ENCODE measurements at places on chromosomes 5 and 9. TPM values are rescaled to one million over a fixed set of nuclear protein-coding genes. Genes with fewer than 3 reads are reported as not detected.

DNA sequence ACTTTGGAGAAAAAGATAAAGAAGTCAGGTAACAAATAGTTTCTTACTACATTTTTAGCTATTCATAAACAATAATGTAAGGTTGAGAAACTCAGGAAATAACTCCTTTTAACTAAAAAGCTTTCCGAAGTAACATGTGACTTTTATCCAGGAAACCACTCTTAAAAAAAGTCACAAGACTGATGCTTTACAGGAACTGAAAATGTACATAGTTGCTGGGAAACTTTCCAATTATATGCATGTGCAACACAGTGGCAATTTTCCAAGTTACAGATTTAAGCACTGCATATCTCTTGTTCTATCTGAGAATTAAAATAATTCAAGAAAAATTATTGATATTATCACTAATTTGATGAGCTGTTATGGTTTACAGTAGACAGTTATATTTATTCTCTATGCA, 105.2 kb downstream of the CDH10 start:
- no peak overlapping the region for H3K4me3 ChIP-seq
- H3K36me3 ChIP-seq: no peaks in the 10 kb centered on the region
- no peak for DNase-seq
- no peaks in the 10 kb centered on the region for H3K4me1 ChIP-seq

DNA sequence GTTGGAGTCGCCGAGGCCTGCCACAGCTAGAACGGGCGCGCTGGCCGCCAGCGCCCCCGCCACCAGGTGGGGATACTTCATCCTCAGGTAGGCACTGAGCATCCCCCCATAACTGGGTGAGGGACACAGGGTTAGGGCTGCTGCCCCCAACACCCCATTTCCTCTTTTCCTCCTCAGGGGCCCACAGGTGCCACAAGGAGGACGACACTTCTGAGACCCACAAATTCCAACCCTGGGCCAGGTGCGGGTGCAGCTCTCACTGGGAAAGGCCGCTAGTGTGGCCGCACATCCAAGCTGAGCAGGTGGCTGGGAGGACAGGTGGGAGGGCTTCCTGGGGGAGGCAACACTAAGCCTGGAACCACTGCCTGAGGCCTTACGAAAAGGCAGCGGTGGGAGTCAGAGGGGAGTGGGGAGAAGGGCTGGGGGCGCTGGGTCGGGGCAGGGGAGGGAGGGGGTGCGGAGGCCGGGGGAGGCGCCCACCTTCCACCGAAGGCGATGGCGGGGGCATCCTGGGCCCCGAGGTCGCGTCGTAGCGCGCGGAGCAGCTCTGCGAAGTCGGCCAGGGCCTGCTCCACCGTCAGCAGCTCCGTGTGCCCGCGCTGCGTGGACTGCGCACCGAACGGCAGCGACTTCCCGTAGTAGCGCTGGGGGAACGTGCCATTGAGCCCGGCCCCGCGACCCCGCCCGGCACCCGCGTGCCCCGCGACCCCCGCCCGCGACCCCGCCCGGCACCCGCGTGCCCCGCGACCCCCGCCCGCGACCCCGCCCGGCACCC, 961 bp downstream of the DPP7 start:
- H3K36me3 ChIP-seq: peaks cover 17% of the 10 kb centered on the region
- H3K4me3 ChIP-seq: no peak overlapping the region
- DNase-seq: no peak
- H3K27me3 ChIP-seq: no peaks in the 10 kb centered on the region

- H3K4me3 ChIP-seq: no peak overlapping the region
- no peaks in the 10 kb centered on the region for H3K36me3 ChIP-seq
- DNase-seq: no peak
- no peaks in the 10 kb centered on the region for H3K27me3 ChIP-seq
Observed at GRCh38 chr5:132653716-132654115, 4.3 kb upstream of the IL13 start.

DNA sequence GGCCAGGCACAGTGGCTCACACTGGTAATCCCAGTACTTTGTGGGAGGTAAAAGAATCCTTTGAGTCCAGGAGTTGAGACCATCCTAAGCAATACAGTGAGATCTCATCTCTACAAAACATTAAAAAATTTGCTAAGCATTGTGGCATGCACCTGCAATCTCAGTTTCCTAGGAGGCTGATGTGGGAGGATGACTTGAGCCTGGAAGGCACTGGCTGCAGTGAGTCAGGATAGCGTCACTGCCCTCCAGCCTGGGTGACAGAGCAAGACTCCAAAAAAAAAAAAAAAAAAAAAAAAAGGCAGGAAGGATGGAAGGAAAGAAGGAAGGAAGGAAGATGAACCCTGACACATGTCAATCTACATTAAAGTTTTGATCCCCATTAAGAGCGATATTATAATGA, 1452.2 kb upstream of the ACO1 start:
- no peak overlapping the region for H3K27ac ChIP-seq
- no peaks in the 10 kb centered on the region for H3K36me3 ChIP-seq
- no peak overlapping the region for H3K4me3 ChIP-seq
- H3K4me1 ChIP-seq: no peaks in the 10 kb centered on the region
- no peaks in the 10 kb centered on the region for H3K27me3 ChIP-seq

DNA sequence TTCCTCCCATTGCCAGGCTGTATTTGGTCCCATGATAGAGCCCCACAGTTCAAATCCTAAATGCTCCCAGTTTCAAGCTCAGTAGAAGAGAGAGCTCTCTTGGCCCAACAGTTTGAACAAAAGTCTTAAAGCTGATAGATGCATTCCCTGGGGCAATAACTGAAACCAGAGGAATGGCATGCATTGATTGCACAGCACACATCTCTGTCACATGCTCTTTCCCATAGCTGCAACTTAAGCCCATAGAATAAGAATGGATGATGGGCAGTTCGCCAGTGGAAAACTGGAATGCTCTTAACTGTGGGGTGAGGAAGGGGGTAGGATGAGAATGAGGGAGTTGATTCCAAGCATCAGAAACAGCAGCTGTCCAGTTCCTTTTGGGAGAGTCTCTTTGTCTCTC, 1942.4 kb upstream of the WWC1 start:
- no peaks in the 10 kb centered on the region for H3K36me3 ChIP-seq
- no peak overlapping the region for H3K27ac ChIP-seq
- H3K4me1 ChIP-seq: no peaks in the 10 kb centered on the region
- DNase-seq: no peak
- no peaks in the 10 kb centered on the region for H3K27me3 ChIP-seq
- no peak overlapping the region for H3K4me3 ChIP-seq

DNA sequence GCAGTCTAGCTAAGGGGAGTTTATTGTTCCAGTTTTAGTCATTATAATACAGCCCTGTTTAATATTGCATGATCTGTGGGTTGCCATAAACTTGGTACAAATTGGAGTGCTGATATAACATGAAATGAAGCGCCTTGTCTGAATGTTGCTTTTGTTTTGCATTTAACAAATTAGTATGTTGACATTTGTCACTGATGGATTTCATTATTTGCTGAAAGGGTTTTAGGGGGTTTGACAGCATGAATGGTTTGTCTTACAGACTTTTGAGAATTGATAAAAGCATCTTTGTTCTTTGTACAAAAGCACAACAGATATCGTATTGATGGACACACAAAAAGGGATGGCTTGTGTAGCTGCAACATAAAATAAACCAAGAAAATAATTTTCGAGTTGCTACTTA, 178.3 kb downstream of the AOPEP start:
- H3K27ac ChIP-seq: no peak overlapping the region
- peaks cover 29% of the 10 kb centered on the region for H3K4me1 ChIP-seq
- DNase-seq: no peak
- no peak overlapping the region for H3K4me3 ChIP-seq
- no peaks in the 10 kb centered on the region for H3K36me3 ChIP-seq

GRCh38 chr5:41841325-41841724, 28.9 kb downstream of the OXCT1 start:
- DNase-seq: no peak
- H3K4me1 ChIP-seq: no peaks in the 10 kb centered on the region
- H3K27me3 ChIP-seq: no peaks in the 10 kb centered on the region
- H3K27ac ChIP-seq: no peak overlapping the region
- H3K4me3 ChIP-seq: no peak overlapping the region

Gene INSL6
- total RNA-seq: not detected

Gene IRX2
- total RNA-seq: 0.33 TPM

Gene NPR3
- 14.9 TPM for total RNA-seq

Gene GZMA
- not detected for total RNA-seq

Gene CHSY3
- 1.3 TPM for total RNA-seq

Gene PSMB7
- 200 TPM for total RNA-seq

Measured in fibroblast of lung (primary cell).